ENCODE measurements at places on chromosomes 7 and 10.

GRCh38 chr7:135704698-135705097, 23.3 kb downstream of the SLC13A4 start:
- DNase-seq: no peak

- DNase-seq: no peak
These were observed 153.0 kb upstream of the PDE1C start for GRCh38 chr7:32223071-32223650.

GRCh38 chr7:24734306-24734705, 23.0 kb downstream of the GSDME start:
- DNase-seq: no peak

DNA sequence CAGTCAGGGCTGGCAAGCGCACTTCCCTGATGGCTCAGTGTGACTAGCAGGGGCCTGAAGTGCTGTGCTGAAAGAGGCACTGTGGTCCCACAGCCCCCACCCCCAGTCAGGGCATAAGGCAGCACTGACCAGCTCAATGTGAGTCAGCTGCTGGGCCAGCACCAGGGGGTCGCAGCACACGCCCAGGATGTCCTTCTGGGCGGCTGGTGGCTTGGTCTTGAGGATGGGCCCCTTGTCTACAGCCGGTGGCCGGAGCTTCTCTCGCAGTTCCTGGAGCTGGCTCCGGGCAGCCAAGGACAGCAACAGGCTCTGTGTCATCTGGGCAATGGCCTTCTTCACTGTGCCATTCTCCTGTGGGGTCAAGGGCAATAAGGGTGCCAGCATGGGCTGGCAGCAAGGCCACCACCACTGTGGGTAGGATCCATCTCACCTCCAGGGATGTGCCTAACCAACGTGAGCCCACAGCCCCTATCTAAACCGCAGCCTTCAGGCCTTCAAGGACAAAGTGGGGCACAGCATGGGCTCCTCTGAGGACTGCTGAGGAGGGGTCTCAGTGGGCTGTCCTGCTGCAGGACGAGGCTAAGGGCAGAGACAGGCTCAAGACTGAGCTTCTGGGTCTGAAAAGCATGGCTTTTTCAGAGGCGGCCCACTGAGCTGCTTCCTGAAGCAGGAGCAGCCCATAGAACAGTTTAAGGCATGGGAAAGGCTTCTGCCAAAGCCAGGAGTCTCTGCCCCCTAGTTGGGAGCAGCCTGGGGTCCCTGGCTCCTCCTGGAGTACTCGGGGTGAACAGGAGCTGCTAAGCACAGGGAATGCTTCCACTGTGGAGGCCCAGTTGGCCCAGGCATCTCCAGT, 62.5 kb downstream of the CSGALNACT2 start:
- DNase-seq: no peak

DNA sequence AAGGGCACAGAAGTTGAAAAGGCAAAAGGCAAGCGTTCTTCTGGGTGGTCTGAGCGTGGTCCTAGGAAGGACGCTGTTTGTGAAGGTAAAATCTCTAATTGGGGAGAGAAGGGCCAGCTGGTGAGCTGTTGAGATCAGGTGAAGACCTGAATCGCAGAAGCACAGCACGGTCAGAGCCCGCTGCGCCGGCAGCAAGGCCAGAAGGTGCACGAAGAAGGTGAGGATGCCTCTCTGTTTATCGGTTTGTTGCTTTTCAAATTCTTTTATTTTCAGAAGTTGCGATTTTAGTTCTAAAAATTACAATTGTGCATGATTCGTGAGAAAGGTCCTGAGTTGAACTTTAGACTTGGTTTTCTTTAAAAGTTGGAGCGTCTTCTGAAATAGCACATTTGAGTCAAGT, 247.8 kb upstream of the FOXK1 start:
- no peak for DNase-seq

- DNase-seq: no peak
These were observed 25.8 kb upstream of the LEP start for GRCh38 chr7:128215281-128215680.

DNA sequence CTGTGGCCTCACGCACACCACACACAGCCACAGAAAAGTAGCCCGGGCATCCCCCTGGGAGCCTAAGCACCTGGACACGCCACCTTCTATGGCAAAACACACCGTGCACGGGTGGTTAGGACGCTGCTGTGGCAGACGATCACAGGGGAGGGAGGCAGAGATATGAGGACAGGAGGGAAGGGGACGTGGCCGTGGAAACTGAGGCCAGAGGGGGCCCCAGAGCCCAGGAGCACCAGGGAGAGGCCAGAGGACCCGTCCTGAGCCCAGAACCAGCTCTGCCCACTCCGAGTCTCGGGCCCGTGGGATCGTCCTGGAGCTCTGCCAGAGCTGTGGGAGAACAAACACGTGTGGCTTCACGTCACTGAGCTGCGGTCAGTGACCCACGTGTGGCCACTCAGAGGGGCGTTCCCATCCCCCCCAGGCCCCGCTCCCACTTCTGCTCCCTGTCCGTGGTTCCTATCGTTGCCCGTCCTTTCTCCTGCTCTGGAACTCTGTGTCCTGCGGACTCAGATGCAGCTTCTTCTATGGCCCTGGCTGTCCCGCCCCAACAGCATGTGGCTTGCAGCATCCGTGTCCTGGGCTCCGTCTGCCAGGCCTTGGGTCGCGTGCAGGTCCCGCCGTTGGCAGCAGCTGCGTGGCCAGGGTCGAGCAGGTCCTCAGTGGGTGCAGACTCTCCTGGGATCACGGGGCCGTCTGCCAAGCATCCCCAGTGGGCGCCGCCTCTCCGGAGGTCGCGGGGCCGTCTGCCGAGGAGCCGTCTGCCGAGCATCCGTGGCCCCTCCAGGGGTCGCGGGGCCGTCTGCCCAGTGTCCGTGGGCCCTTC, 31.0 kb downstream of the GET4 start:
- no peak for DNase-seq

DNA sequence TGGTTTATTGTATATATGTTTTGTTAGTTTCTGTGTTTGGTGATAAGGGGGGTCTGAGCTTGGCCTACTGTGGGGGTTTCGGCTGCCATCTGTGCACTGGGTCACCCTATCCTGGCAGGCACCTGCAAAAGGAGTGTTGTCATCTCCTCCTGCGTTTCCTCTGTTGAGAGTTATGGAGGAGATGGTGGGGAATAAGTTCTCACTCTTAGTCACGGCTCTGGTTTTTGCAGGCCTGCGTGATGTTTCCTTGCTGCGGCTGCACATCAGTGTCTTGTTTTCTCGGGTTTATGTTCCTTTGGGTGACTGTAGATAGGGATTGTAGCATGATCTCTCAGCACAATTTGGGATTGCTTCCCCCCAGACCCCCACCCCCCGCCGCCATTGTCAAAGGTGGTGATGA, 36.8 kb downstream of the CCM2 start:
- DNase-seq: no peak

Data from COR-L47 (cell line).